ENCODE measurements at places on chromosomes 3 and 15.

- DNase-seq: peak; percentile 93
Observed at GRCh38 chr15:45454814-45455213, 67.7 kb downstream of the SLC30A4 start.

DNA sequence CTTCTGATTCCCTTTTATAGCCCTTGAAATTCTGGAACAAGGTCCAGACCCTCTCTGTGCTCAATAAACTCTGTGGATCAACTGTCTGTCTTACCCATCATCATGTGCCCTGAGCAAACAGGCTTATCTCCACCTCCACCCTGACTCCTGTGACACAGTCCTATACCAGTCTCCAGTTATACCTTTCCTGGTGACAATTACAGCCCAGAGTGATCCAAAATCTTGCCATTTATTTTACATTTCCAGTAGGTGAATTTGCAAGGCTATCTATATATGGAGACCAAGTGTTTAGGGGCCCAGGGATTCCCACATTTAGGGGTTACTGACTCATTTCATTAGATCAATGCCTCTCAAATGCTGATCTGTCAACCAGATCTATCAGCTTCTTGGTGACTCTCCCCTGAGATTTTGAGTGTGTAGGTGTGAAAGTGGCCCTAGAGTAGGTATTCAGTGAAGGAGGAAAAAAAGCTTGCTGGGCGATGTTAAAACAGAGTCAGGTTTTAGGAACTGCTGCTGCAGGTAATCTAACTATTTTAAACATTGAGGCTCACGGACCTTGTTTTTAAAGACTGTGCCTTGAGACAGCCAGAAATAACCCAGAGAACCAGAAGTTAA is 229.6 kb upstream of the WNT5A start:
- no peak for DNase-seq

GRCh38 chr3:143600756-143601718 is 247.2 kb downstream of the SLC9A9 start:
- no peak for DNase-seq

- no peak for DNase-seq
Observed at GRCh38 chr15:44780608-44781007, 44.3 kb downstream of the TRIM69 start.

GRCh38 chr3:170467007-170467406 is 48.3 kb downstream of the CLDN11 start:
- DNase-seq: no peak

DNA sequence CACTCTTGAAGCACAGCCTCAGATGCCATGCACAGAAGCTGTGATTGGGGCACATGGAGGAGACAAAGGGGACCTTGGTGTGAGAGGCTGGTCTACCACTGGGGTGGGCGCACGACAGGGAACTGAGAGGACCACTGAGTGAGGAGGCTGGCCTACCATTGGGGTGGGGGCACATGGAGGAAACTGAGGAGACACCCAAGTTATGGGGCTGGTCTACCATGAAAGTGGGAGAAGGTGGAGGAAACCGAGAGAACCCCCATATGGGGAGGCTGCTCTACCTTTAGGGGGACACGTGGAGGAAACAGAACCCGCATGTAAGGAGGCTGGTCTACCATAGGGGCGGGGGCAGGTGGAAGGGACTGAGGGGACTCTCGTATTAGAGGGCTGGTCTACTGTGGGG is 153.4 kb downstream of the FBLN2 start:
- no peak for DNase-seq

All from GM03348 (cell line).